ENCODE measurements at places on chromosomes 4 and X. TPM values are rescaled to one million over a fixed set of nuclear protein-coding genes. Genes with fewer than 3 reads are reported as not detected.

- DNase-seq, result no peak
These were observed 53.5 kb downstream of the PLAC1 start for GRCh38 chrX:134604701-134605311.

- DNase-seq, result no peak
These were observed 23.8 kb downstream of the NUDT6 start for GRCh38 chr4:122898370-122899150.

DNA sequence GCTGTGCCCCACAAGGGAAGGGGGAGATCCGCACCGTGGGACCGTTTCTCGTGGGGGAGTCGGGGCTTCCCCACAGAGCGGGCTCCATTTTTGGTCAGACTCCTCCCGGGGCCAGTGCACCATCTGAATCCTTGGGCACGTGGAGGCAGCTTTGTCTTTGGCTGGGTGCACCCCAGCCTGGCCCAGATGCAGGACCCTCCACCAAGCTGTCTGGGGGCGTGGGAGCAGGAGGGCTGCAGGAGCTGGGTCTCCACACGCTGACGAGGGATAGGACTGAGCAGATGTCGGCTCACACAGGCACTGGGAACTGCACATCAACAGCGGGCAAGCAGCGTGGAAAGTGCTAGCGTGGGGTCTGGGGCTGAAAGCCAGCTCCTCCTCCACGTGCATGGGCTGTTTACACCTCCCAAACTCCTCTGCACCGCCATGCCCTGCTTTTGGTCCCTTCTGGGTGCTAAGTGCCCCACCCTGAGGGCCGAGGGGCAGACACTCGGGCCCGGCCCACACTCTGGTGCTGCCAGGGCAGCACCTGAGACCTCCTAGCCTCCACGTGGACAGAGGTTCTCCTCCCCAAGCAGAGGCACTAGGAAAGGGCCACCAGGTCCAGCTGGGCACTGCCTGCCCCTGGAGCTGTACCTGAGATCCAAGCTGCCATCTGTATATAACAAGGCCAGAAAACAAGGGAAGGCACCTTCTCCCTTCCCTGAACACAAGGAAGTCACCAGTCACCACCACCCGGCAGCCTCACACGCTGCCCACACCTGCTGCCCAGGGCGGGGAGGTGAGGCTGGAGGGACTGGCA is 13.8 kb downstream of the DGKQ start:
- no peak for DNase-seq

- DNase-seq, result no peak
These were observed 44.3 kb upstream of the CLCN4 start for GRCh38 chrX:10112510-10112909.

DNA sequence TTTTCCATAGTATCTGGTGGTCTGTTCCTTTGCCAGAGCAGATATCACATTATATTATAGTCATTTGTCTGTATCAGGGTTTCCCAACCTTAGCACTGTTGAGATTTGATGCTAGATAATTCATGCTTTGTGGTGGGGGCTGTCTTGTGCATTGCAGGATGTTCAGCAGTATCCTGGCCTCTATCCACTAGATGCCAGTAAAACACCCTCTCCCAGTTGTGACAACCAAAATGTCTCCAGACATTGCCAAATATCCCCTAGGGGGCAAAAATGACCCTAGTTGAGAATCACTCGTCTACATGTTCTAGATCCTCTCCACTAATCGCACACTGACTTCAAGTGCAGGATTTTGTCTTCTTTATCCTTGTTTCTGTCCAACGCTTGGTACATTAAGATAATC is 160.8 kb downstream of the FANCB start:
- DNase-seq, result no peak

Gene CT55
- total RNA-seq, result 0.34 TPM

All from glutamatergic neuron (in vitro differentiated cells).